Regular cardiac myocyte (primary cell): ENCODE measurements at places on chromosomes 6 and 20. TPM values are rescaled to one million over a fixed set of nuclear protein-coding genes. Genes with fewer than 3 reads are reported as not detected.

TFAP2D gene
- total RNA-seq: not detected in 2 replicates

LY6G6C gene
- under 0.01 TPM in 1 of 2 replicates, not detected in the other for total RNA-seq

HLA-DRA gene
- total RNA-seq: 0.38 and 1.7 TPM in 2 replicates

CYP39A1 gene
- under 0.01 and 1.1 TPM in 2 replicates for total RNA-seq

MYB gene
- 0.28 and 6.3 TPM in 2 replicates for total RNA-seq
